DMS53 (cell line): ENCODE measurements at places on chromosomes 11 and 22.
A peak's percentile ranks its signal among the peaks of the same experiment; 100 is the strongest.

- peak; percentile 86 for DNase-seq
Observed at GRCh38 chr22:43090130-43090789, 1.1 kb upstream of the TTLL1 start.

DNA sequence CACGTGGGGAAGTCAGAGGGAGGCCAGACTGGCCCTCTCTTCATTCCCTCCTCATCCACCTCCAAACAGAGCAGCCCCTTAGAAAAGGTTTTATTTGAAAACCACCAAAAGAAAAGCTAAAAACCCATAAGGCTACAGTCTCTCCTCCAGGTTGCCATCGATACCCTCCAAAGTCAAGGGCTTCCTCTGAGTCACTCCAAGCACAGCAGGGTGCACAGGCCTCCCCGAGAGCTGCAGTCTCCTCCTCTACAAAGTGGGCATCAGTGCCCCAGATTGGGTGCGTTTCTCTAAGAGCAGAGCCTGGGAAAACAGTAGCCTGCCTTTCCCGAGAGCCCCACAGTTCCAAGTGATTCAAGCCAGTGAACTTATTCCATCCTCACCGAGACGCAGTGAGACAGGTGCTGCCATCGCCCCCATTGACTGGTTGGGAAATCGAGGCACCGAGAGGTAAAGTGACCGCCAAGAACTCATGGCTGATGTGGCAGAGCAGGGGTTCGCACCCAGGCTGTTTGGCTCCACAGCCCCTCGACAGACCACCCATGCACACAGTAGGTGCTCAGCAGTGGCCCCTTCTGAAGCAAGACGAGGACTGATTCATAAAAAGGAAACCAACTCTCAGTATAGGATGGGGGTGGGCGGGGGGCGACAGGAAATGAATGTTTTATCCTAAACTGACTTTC lies 91.7 kb upstream of the SHISAL1 start:
- DNase-seq = no peak

GRCh38 chr11:45590743-45591142 lies 74.7 kb downstream of the CHST1 start:
- DNase-seq = no peak

- DNase-seq = no peak
Observed at GRCh38 chr22:49657275-49657973, 170.2 kb downstream of the BRD1 start.

- peak; percentile 57 for DNase-seq
Observed at GRCh38 chr11:1221848-1222311, 986 bp upstream of the MUC5B start.

GRCh38 chr22:26050079-26050478 lies 119.2 kb upstream of the SEZ6L start:
- no peak for DNase-seq

- DNase-seq = no peak
Observed at GRCh38 chr11:82738091-82738490, 4.4 kb upstream of the FAM181B start.

DNA sequence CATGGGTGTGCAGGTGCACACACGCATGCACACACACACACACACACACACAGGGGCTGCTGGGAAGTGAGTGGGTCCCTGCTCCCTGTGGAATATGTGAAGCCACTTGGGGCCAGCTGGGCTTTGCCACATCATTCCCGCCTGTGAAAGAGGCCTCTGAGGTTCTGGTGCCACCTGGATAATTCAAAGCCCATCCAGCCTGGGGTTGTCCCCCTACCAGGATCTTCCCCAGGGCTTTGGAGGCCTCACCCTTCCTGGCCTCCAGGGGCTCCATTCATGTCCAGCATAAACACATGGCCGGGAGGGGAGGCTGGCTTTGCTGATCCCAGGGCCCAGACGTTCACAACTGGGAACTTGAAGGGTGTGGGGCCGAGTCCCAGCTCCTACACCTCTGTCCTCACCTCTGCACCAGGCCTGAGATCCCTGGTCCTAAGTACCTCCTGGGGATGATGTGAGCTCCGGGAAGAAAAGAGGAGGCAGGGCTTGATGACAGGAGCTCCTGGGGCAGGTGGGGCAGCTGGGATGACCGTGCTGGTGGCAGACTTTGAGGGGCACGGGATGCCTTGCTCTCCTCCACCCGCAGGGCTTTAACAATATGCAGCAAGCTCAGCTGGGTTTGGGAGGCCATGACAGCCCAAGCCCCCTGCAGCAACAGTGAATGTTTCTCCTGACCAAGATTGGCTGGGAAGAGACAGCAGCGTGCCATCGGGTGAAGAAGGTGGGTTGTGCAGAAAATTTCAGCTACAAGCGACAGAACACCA lies 14.2 kb downstream of the LINC01488 start:
- DNase-seq = no peak

DNA sequence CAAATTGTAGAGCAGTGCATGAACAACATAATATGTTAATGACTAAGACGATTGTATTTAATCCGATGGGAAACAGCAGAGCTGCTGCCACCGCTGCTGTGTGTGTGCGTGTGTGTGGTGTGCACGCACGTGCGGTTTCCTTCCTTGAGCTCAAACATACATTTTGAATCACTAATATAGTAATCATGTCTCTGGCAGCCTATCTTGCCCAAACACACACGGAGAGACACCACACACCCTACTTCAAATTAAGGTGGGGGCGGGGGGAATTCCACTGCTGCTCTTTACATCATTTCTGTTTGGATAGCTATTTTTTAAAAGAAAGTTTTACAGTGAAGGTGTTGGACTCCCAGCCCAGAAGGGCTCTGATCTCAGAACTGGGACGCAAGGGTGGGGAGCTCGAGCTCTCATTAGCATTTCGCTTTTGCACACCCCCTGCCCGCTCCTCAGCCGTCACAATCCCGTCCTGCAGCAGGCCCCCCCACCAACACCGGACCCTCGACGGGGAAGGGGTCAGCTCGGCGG lies 651 bp upstream of the FAM83F start:
- peak; percentile 53 for DNase-seq

GRCh38 chr11:27485930-27486773 lies 13.6 kb upstream of the LGR4 start:
- peak; percentile 75 for DNase-seq

DNA sequence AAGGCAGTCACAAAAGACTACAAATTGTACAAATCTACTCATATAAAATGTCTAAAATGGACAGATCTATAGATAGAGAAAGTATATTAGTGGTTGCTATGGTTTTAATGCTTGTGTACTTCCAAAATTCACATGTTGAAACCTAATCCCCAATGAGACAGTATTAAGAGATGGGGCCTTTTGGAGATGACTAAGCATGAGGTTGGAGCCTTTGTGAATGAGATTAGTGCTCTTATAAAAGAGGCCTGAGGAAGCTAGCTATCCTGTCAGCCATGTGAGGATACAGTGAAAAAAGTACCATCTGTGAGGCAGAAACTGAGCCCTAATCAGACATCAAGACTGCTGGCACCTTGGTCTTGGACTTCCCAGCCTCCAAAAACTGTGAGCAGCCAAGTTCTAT lies 82.6 kb downstream of the CYP2R1 start:
- DNase-seq = peak; percentile 50

GRCh38 chr11:125945011-125945796 lies 640 bp upstream of the VSIG10L2 start:
- peak; percentile 75 for DNase-seq

- no peak for DNase-seq
Observed at GRCh38 chr11:117808784-117809183, 11.8 kb upstream of the DSCAML1 start.

DNA sequence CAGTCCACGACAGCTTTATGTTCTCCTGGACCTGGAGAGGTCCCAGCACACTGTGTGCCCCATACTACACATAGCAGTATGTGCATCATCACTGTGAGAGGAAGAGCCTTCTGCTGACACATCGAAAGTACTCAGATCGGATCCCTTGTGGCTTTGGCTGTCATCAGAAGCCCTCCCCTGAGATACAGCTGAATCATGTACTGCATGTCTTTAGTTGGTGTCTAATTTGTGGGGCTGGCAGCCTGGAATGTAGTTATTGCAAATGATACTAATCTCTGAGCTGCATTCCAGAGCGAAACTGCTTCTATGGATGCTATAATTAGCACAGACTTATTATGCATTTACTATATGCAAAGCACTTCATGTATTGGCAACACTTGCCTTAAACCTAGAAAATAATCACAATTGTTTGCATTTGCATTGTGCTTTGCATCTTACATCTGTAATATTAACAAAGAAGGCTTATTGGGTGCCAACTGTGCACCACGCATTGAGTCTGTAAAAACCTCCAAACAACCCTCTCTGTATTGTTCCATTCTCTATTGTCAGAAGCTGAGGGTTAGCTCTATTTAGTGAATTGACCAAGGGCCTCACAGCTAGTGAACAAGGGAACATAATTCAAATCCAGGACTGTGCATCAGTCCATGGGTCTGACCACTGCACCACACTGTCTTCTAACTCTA lies 89.2 kb upstream of the CRTAM start:
- DNase-seq = no peak

DNA sequence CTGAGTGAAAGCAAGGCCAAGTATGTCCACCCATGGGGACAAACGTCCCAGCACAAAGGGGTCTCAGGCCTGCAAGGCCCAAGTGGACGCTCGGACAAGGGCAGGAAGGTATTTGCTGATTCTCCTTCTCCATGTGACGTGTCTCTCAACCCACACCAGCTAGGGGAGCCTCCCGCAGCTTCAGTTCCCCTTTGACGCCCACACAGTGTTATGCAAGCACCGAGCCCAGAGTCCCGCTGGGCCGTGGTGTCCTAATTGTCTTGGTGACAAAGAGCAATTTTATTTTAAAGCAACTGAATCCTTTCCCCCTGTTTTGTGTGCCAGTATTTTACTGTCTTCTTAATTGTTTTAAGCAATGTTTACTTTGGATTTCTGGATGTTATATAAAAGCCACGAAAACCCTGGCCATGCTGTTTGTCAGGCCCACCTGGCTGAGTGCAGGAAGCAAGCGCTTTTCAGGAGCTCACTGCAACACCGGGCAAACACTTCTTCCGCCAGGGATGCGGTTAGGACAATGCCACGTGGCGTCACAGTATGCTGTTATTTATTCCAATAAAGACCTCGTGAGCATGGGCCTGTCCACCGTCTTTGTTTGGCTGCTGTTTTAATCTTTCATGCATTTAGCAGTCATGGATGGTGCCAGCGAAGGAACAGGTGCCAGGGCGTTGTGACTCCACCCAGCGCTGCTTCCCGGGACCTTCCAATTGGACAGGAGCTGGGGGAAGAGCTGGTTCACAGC lies 8.2 kb upstream of the PARVG start:
- DNase-seq = peak; percentile 86

DNA sequence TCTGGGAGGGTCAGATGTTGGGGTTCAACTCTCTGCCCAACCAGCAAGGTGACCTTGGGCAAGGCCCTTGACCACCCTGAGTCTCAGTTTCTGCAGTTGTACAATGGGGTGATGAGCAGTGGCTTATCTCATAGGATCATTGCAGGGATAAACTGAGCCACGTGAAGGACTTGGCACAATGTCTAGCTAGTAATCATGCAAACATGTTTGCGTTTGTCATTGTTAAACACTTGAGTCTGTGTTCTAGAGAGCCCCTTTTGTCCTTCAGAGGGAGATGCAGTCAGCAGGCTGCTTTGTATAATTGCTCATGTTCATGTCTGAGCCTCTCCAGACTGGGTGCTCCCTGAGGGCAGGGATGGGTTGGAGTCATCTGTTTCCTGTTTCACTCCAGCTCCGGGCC lies 15.8 kb downstream of the CD82 start:
- DNase-seq = peak; percentile 82

DNA sequence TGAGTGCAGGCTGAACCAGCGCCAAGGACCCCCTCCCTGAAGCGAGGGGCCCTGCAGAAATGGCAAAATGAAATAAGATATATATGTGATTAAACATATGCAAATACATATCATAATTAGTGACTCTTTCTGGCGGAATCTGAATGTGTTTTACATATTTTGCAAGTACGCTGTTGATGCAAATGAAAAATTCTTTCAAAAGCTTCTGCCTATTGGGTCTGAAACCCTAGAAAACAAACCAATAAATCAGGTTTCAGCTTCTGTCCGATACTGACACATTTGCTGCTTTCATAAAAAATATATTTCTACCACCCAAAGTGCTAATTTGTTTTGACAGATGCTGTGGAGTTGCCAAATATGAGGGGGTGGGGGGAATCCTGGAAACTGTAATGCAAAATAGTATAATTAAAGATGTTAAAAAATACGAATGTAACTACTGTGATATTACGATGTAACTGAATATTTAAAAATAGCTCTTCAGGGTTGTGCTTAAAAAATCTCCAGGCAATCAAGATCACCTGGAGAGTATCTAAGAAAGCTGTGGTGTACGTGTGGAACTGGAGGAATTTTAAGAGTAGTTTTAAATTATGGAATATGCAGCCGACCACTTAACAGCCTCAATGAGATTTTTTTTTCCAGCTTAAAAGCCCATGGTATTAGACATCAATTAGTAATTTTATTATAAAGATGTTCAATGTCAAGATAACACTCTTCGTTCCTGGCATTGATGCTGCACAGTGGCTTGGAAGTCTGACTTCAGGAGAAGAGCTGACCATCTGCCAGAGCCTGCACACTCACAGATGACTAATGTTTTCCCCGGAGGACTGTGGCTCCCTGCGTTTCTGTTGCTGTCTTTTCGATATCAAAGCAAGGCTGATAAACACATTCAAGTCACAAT lies 122.2 kb upstream of the RCN1 start:
- DNase-seq = no peak

- no peak for DNase-seq
Observed at GRCh38 chr11:126317756-126318573, 14.1 kb downstream of the DCPS start.

DNA sequence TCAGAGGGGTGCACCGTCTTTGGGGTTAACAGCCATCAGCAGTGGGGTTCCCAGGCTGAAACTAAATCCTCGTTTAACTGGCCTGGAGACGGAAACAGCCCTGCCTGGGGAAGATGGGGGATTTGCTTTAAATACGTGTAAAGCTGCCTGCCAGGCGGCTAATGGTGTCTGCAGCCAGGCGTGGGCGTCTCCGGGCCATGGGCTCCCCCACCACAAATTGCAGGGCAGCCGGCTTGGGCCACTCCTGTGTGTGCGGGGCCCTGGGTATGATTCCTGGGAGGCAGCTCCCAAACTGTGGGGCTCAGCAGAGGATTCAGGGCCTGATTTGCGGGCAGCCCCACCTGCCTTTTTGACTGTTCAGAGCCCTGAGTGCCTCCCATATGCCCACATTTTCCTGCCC lies 110.5 kb downstream of the KCNQ1 start:
- DNase-seq = no peak
